ENCODE measurements at places on chromosomes 4 and X.

DNA sequence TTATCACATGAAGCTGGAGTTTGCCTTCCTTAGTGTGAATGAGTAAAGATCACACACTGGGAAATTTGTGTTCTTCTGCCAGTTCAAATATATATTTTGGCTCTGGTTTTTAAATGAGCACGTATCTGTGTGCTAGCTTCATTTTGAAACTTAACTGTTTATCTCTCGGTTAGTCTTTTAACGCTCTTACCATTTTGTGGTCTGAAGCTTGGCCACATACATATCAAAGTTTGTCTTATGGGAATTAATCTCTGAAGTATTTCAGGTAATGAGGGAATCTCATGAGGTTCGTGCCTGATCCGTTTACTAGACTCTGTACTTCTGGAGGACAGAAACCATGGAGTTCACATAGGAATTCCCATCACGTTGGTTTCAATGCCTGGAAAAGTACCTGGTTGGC is 13.8 kb downstream of the ATP10D start:
- no peak for DNase-seq

DNA sequence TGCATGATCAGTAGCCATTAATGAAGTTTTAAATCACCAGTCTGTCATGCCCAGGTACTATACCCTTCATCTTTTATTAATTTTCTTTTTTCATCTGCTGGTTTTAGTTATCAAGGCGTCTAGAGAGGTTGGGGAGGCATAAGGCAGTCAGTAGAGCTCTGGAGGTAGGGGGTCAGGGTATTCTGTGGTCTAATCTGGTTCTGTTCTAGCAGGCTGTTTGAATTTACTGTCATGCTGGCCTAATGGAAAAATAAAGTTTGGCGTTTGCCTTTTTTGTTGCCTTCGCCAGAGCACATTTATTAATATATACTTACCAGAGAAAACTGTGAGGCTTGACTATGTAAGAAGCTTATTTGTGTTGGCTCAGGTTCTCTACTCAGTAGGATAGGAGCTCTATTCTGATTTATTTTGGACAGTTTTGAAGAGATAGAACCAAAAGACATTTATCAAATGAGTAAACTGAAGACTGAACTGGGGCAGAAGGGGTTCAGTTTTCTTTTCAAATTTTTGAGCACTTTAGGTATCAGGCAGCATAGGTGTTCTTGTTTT is 46.9 kb downstream of the TMEM131L start:
- no peak for DNase-seq

- no peak for DNase-seq
Observed at GRCh38 chr4:141339391-141339790, 118.7 kb downstream of the ZNF330 start.

- DNase-seq, result no peak
Observed at GRCh38 chr4:129344058-129344457, 248.1 kb downstream of the C4orf33 start.

DNA sequence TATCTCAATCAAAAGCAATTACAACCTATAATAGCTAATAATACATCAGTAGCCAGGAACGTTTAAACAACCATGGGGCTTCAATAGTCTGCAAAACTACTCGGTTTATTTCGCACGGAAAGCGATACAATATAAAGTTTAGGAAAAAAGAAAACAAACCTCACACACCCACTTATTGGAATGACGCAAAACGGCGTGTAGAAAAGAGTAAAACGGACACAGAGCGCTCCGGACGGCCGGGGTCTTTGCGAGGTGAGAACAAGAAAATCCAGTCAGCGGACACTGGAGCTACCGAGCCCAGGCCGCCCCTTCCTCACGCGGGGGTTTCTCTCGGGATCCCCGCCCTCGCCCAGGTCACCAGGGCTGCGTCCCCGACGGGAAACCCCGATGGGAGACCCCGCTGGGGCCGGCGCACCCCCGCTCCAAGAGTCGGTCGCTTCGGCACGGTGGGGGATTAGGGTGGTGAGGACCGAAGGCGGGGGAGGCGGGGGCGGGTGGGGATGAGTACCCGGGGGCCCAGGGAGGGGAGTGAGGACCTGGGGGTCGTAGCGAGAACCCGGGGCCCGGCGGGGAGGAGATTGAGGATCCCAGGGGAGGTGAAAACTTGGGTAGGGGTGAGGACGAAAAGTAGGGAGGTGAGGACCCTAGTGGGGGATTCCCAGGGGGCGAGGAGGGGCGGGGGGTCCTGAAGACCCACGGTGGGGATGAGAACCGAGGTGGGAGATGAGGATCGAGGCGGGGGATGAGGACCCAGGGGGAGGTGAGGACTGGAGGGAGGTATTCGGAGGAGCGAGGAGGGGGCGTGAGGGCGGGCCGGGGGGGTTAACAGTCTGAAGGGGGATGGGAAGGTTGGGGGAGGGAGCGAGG is 737 bp downstream of the NELFA start:
- no peak for DNase-seq

Data from coronary artery (tissue), 2 donors.